Esophagus mucosa (tissue), 1 donor: ENCODE measurements at places on chromosomes 2 and 18.

GRCh38 chr2:187091664-187092063 is 242.7 kb upstream of the ZSWIM2 start:
- no peak for ATAC-seq

DNA sequence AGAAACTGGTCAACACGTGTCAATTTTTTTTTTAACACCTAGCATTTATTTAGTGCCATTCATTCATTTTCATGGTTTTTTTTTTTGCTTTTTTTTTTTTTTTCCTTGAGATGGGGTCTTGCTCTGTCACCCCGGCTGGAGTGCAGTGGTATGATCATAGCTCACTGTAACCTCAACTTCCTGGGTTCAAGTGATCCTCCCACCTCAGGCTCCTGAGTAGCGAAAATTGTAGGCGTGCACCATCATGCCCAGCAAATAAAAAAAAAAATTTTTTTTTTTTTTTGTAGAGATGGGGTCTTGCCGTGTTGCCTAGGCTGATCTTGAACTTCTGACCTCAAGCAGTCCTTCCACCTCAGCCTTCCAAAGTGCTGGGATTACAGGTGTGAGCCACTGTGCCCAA is 21.1 kb downstream of the USP14 start:
- ATAC-seq, result no peak

GRCh38 chr2:238970553-238971081 is 122.7 kb downstream of the TWIST2 start:
- ATAC-seq, result peak; percentile 81

DNA sequence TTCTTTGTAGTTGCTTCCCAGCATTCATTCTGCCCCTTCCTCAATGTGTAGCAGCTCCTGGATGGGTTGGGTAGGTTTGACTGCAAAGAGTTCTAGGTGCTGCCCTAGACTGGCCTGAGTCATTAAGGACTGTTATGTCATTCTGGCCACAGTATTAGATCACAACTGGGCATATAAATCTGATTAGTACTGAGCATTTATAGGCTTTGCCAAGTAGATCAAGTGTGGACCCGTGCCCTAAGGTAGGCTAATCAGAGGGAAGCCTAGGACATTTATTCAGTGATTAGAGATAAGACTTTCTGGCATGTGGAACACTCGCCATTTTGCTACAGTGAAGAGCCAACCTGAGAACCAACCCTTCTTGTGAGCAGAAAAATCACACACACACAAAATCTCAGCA is 2.7 kb downstream of the KATNAL2 start:
- ATAC-seq, result no peak

- no peak for ATAC-seq
These were observed 377.5 kb downstream of the ZNF521 start for GRCh38 chr18:24974431-24974830.

GRCh38 chr2:34291076-34291475 is 692.0 kb upstream of the FAM98A start:
- ATAC-seq, result no peak

DNA sequence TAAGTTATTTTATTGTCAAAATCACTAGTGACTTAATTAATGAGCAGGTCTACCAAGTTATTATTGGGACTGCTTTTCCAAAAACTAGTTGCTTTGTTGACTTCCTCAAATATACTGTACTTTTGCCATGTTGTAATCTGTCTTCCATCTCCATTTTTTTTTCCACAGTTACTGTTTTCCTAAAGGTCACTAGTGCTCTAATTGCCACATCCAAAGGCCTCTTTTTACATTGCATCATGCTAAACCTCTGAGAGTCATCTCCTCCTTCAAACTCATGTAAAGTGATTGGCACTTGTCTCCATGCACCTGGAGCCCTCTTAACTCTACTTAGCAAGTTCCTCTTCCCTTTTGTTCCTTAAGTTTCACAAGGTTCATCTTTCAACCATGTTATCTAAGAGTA is 11.8 kb downstream of the PMAIP1 start:
- no peak for ATAC-seq

- no peak for ATAC-seq
These were observed 173.3 kb upstream of the SPRED2 start for GRCh38 chr2:65605743-65606058.

DNA sequence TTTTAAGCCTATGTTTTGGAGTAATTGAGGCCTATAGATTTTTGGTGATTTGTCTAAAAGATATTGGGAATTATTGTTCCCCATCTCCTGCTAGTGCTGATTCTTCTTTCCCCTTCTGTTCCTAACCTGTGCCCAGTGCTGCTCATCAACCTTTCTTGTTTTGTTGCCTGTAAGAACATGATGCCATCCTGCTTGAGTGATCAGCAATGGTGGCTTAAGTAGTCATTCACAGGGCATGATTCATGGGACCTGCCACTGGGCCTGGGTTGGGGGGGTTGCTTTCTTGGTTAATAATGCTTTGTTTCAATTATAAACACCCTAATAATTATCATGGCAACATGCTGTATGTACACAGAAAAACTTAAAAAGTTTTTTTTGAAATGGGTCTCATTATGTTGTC is 562.9 kb upstream of the SETBP1 start:
- no peak for ATAC-seq

DNA sequence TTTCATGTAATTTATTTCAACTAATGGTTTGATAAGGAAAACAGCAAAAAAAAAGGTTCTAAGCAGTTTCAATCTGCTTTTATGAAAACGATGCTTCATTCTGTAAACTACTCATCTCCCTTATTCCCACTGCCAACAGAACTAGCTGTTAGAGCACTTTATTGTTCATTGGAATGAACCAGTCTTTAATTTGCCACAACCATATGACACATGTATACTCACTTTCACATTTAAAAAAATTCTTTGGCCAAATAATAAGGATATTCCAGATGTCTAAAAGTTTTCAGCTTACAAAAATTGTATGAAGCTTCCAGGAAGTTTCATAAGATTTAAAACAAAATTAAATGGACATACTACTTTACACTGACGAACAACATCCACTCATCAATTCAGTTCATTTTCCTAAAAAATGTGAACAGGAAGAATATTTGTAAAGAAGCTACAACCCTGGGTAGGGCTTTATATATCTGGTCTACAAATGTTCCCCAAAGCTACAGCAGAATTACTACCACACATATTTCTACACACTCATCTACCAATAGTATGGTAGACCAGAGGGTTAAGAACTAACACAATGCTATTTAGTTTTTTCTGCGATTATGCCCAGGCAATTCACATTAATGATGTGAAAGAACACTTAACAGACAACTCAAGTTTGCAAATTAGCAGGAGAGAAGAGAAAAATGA is 37.7 kb downstream of the ZNF521 start:
- no peak for ATAC-seq

GRCh38 chr2:27060323-27060722 is 8.9 kb downstream of the AGBL5 start:
- ATAC-seq, result peak; percentile 16

DNA sequence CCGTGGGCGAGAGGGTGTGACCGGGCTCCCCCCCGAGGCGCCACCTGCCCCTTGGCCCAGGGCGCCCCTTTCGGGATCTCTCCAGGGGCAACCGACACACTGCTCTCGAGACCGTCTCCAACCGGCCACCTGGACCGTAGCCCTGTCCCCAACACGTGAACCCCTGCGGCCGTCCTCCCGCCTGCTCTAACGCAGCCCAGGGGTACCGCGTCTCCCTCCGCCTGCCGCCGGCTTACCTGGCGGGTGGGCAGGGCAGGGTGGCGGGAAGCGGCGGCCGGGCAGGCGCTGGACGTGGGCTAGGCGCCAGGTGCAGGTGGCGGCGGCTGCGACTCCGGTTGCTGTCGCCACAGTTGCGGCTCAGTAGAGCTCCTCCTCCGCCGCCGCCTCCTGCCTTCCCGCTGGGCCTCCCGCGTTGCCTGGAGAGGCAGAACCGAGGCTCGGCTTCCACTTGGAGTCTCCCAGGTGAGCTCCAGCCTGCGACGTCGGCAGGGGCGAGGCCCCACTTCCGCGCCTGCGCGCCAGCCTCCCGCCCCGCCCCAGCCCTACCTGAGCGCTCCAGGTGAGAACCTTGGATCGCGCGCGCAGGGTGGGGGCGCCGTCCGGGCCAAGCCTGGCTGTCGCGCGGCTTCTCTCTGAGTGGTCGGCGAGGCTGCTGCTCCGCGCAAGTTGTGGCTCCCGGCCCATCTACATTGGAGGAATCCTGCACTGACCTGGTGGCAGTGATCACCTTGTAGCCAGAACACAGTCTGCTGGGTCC is at the start of gene GALNT3:
Gene GALNT3, minus strand, starts transcription at position 469 of the 757 bp plus-strand sequence. CDS start 23,547 bp downstream, outside the sequence.
- ATAC-seq, result peak; percentile 96

DNA sequence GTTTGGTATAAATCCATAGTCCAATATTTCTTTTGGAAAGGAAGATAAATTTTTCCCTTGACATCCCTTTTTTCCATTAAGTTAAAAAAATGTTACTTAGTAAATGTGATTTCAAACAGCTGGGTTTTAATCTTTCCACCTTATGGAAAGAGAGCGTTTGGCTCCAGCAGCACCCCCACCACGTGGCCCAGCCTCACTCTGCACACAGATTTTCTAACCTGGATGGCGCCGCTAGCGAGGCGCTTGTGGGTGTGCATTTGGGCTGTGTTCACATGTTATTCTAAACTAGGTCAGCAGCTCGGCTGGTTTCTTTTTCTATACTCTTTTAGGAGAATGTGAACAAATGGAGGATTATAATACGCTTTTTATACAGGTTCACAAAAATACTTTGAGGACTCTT is 218.0 kb downstream of the LDLRAD4 start:
- no peak for ATAC-seq

DNA sequence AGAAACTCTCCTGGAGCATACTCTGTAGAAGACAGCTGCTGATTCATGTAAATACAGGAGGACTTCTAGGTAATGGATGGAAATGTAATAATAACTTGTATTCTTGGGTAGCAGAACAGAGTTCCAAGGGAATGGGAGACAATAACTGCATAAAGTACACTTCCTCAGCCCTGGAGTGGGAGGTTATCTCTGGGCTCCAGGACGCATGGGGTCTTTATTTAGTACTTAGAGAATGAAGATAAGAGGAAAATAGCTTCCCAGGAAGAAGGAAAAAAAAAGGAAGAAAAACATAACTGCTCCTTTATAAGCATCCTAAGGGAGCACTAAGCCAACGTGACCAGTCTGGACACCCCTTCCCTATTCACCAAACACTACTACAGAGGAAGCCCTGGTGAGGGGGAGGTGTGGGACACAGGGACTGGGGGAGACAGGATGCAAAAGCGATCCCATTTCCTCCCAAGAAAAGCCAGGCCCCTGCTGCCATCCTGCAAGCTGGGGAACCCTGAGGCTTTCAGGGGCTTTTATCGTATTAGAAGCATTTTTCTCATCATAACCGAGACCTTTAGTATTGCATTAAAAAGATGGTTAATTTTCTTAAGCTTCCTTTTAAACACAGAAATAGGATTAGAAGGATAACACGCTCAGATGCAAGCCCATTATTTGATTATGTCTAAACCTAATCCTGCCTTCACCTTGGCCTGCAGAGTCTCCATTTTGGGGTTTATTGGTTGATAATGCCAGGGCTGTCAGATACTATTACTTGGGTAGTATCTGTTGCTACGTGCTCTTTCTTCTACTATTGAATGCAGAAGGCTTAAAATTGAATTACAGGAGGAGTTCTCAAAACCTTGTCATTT is 78.5 kb downstream of the KLF7 start:
- ATAC-seq, result no peak

- no peak for ATAC-seq
These were observed 102.3 kb upstream of the SMAD7 start for GRCh38 chr18:49052891-49053644.

GRCh38 chr2:160132761-160133160 is 67.3 kb downstream of the ITGB6 start:
- ATAC-seq, result no peak

DNA sequence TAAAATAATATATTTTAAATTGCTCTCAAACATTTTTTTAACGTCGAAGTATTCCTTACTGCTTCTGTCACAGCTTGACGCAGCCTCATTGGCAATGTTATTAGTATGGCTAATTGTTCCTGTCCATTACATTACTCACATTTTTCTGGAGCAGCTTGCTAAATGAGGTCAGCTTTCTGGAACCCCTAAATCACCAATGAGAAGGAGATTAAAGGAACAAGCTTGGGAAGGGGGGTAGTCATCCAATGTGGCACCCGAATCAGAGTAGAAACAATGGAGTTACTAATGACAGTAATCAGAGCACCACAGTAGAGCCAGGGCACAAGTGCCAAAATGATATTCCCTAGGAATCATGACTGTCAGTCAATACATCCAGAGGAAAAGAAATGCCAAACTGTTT is 5.1 kb downstream of the NEUROD1 start:
- no peak for ATAC-seq
